ENCODE measurements at places on chromosomes 5 and 9.

- DNase-seq, result no peak
Observed at GRCh38 chr5:63916786-63917185, 45.5 kb downstream of the HTR1A start.

DNA sequence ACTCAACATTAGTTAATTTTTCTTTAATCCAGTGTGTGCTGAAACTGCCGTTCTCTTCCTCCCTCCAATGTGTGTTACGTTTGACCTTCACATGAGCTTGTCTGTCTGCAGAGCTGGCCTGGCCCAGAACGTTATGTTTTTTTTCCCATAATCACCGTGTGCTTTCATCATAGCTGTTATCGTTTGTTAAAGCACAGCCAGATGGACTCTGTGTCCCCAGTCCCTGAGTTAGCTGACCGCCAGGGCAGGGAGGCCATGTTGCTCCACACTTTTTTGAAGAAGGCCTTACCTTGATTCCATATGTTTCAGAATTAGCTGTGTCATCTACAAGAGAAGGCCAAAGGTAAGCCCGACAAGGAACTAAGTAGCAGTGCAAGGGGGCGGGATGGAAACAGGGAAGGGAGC, 55.7 kb downstream of the HSD17B3 start:
- no peak for DNase-seq

DNA sequence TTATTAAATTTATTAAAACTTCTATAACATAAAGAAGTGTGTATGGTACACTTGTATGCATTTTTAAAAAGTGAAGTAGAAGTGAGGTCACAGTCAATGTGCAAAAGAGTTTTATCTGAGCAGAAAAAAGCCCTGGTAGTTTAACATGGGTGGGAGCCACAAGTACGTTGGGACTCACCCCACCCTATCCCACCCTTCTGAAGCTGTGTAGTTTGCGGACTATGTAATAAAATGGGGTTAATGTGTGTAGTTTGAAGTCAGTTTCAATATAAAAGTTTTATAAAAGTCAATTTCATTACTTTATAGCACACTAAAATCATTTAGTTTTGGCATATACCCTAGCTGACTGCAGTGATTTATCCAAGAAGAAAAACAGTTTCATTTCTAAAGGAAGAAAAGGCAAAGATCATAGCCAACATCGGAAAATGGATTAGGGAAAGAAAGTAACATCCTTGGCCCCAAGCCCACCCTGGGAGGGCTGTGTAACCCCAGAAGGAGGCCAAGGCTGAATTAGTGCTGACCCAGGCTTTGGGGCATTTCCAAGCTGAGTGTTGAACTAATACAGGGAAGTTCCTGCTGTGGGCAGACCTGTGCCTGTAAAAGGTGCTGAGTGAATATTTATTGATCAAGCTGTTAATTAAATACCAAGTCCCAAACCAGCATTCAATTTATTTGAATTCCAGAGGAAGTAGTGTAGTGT, 398.6 kb upstream of the ADAMTSL1 start:
- no peak for DNase-seq

DNA sequence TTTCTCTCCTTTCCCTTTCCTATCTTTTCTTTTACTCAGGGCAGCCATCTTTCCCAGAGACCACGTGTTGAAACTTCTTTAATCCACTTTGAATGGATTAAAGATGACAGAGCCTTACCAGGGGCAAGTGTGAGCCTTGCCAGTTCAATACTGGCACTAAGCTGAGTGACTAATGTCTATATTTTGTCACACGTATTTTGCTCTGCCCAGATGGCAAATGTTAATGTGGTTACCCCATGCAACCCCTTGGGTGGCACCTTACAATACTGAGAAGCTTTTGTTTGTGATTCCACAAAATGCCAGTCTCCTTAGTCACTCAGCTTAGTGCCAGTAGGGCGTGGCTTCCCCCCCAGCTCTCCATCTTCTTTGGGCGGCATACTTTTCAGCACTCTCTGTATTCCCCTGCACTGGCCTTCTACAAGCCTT, 24.8 kb downstream of the ANXA1 start:
- DNase-seq, result peak; percentile 44

- no peak for DNase-seq
Observed at GRCh38 chr5:150143350-150144245, 12.0 kb downstream of the PDGFRB start.

GRCh38 chr9:84867186-84867585, 197.7 kb downstream of the NTRK2 start:
- DNase-seq, result no peak

DNA sequence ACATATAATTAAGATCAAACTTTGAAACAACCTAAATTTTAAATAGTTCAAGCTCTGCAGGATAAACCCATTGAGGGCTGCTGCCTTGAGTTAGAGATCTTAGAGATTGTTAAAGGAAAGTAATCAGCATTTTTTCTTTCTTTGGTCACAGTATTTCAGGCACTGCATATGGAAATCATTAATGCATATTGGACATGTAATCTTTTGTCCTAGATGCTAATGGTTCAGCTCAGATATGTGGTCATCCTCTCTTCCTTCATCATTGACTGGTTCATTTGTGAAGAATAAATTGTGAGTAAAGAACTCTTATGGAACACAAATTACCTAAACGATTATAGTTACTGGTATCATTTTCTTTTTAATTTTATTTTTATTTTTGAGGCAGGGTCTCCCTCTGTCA, 82.0 kb upstream of the PRLR start:
- DNase-seq, result no peak

DNA sequence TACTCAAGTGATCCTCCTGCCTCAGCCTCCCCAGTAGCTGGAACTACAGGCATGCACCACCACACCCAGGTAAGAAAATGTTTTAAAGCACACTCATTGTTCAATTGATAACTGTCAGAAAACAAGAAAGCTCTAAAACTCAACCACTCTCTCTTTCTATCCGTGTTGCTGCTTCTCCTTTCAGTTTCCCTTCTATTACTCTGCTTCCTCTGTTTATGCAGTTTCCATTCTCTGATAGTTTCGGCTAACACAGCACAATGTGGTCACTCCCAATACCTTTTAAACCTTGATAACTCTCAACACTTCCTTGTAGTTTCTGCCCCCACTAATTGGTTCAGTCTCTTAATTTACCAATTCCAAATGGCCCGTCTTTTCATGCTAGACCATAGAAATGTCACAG, 59.2 kb upstream of the NR4A3 start:
- no peak for DNase-seq

GRCh38 chr9:109846776-109847175, 66.8 kb downstream of the PALM2AKAP2 start:
- DNase-seq, result no peak

DNA sequence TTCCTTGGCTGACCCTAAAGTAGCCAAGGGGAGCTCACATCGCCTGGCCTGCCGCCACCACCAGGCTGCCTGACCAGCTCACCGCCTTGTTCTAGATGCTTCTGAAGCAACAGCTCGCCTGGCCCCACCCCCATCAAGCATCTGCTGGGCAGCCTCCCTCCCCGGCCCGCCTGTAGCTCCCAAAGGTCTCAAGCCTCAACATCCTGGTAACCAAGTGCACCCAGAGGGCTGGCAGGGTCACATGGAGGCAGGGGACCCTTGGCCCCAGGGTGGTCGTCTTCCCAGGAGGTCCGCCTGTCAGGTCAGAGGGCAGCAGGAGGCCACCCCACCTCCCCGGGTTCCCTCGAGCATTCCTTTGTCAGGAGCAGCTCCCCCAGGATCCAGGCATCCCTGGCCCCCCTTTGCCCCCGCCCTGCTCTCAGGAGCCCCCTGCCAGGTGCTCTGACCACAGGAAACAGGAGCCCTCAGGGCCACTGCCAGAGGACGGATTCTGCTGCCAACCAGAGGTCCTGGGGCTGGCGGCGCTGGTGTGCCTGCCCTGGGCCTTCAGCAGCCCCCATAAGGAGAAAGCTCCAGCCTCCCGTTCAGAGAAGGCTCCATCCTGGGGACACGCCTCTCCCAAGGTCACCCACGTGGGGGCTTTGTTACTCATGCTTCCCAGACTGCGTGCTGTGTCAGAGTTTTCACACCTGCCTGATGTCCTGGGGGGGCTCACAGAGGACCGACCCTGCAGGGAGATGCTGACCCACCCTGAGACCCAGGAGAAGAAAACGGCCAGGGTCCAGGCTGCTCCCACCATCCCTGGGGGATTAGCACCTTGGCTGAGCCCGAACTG, 3.5 kb upstream of the LRRC14B start:
- DNase-seq, result peak; percentile 31

GRCh38 chr5:177194268-177194667, 60.7 kb downstream of the NSD1 start:
- no peak for DNase-seq

GRCh38 chr5:45604092-45604491, 92.1 kb downstream of the HCN1 start:
- no peak for DNase-seq

DNA sequence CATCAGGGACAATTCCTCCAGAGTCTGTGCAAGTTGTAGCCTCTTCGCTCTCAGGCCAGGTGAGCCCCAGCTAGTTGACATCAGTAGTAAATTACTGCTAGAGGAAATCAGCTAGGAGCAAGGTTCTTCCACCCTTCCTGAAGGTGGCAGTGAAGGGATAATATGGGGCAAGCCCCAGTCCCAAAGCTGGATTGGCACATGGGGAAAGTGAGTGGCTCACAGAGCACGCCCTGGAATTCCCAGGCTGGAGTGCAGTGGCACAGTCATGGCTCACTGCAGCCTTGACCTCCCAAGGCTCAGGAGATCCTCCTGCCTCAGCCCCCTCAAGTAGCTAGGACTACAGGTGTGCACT, 82.1 kb downstream of the CYFIP2 start:
- no peak for DNase-seq

GRCh38 chr5:6599739-6600138, 33.1 kb downstream of the NSUN2 start:
- no peak for DNase-seq

DNA sequence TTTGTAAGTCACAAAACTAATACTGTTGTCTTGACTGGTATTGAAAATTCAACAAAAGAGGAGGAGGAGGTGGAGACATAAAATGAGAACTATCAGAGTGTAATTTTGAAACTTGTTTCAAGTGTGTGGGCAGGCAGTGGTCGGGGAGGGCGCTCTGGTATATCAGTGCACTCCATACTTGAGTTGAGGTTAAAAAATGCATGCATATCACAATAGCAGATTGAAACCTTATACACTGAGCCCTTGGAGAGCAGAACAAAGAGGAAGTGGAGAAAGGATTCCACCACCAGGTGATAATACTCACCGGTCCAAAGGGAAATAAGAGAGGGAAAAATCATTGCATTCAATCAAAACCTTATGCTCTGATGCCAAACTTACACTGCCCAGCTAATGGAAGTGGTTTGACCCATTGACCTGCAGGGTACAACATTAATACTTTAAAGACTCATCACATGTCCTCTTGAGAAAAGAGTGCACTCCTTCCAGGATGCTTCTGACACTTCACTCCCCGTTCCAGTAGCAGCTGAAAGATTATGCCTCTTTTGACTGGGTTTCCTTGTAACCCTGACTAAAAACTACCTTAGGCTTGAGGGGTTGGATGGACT, 79.5 kb upstream of the FAM169A start:
- no peak for DNase-seq

DNA sequence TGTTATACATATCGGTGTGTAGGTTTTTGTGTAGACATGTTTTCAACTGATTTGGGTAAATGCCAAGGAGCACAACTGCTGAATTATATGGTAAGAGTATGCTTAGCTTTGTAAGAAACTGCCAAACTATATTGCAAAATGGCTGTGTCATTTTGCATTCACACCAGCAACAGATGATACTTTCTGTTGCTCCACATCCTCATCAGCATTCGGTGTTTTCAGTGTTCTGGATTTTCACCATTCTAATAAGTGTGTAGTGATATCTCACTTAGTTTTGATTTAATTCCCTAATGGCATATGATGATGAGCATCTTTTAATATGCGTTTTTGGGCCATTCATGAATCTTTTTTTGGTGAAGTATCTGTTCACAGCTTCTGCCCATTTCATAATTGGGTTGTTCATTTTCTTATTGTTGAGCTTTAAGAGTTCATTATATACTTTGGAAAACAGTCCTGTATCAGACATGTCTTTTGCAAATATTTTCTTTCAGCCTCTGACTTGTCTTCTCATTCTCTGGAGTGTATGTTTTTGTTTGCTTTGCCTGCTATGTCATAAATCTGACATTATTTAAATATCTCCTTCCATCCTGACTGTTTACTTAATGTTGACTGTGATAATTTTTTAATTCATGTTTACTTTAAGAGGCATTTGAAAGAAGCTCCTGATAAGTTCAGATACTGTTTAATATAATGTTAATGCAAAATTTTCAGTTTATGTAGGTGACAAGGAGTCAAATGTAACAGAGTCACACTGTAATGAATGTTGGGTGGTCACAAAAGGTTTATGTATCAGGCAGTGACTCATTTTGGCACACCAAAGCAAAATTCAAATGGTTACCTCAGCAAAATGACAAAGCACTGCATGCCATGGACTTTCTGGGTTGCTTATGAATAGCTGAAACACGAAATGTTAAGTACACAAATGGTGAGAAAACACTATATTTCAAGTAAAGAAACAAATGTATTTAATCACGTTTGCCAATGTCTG, 181.1 kb upstream of the DAB2 start:
- peak; percentile 11 for DNase-seq

Data from NCI-H69 (cell line).